ENCODE measurements at places on chromosomes 11 and 22.

DNA sequence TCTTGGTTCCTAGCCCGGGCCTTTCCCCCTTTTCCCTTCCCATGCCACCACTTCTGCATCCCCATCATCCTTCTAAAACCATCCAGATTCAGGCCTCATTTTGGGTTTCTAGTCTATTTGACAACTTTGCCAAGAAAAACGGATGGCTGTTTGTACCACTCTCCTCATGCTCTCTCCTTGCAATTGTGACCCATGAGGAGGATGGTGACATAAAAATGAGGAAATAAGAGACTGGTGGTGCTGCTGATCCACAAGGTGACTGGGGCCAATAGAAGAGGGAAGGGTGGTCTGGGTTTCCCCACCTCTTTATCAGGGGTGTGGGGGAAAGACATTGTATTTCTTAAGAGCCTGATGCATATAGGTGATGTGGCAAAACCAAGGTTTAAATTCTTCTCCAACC is 1.0 kb downstream of the MS4A4A start:
- DNase-seq = no peak

DNA sequence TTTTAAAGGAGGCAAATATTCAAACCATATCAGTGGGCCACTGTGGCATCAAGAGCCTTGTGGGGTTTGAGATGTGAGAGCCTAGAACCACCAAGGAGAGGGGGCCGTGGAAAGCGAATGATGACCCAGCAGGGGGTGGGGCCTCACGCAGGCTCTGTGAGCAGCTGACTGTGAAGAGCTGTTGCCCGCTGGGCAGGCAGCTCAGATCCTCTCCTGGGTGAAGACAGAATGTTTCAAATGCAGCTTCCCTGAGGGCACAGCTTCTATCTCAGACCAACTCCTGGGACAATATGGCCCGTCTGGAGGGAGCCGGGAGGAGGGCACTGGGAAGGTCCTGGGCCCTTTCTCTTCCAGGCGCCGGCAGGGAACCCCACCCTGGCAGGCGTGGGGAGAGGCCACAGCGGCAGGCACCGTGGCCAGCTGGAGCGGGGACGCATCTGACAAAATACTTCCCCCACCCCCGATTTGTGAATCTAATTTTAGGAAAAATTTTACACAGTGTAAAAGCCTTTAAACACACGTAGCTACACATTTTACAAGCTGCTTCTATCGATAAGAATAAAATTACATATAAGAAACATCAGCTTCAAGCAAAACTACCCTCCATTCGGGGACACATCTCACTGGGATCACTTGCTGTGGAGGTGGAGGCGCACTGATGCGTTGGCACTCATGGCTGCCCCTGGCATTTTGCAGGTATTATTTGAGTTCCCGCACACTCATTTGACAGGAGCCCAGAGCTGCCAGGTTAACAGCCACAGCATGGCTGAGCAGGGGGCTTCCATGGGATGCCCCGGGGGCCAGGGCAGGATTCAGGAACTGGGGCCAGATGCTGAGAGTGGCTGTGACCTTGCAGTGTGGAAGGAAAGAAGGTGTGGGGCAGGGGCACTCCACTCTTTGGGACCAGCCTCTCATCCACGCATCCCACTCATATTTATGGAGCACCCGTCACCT is 40.3 kb downstream of the PARVG start:
- no peak for DNase-seq

DNA sequence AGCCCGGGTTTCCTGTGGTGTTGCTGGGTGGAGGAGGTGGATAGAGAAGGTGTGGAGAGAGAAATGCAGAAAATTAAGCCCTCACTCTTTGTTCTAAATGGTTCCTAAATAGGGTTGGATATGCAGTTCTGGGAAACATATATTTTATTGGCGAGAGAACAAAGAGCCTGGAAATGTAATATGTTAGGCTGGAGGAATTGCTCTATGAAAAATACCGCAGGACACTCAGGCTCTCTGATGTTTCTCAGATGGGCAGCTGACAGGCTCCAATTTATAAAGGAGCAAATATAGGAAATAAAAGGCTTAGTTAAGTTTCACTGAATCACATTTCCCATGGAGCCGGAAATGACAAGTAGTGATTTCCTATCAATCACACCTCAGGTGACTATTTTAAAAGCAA is 428.0 kb downstream of the TMEM135 start:
- no peak for DNase-seq

DNA sequence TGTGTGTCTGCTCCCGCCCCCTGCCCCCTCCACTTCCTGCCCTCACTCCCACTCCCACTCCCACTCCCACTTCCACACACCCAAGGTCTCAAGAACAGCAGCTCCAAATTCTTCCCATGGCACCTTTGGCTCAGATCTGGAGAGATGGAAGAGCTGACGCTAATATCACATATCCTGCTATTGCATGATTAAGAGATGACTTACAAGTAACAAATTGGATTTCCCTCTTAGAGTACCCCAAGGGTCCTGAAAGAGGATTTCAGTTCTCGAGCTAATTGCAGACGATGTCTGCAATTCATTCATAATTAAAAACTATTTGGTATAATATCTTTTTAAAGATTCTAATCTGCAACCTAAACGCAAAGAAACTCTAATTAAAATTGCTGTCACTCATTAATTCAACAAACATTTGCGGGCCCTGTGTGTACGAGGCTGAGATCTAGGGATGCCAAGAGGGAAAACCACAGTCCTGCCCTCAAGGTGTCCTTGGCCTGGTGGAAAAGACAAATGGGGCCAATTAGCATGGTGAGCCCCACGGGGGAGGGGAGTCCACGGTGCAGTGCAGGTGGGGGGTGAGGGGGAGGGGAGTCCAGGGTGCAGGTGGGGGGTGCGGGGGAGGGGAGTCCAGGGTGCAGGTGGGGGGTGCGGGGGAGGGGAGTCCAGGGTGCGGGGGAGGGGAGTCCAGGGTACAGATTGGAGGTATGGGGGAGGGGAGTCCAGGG is 50.3 kb downstream of the CELSR1 start:
- no peak for DNase-seq

DNA sequence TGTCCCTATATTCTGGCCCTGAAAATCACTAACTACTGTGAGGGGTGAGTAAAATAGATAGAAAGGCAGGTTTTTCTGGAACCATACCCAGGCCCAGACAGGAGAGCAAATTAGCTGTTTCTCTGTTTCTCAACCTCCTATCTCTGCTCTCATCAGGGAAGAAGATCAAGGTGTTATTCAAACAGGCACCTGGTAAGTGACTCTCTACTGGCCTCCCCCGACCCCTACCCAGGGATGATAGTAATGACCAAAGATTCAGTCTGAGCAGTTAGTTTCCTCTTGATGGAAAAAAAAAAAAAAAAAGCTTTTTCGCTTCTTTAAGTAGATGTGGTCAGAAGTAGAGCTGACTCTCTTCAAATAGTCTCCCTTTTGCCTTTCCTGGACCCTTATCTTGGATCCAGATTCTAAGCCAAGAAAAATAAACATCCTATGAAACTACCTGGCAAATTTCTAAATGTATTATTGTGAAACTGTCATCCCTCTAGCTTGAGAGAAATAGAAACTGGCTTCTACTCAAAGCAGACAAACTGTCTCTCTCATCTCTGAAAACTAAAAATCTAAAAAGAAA is 9.9 kb downstream of the LRRC4C start:
- DNase-seq = no peak

GRCh38 chr11:3030289-3031070 is 26.7 kb downstream of the CARS1 start:
- DNase-seq = no peak

DNA sequence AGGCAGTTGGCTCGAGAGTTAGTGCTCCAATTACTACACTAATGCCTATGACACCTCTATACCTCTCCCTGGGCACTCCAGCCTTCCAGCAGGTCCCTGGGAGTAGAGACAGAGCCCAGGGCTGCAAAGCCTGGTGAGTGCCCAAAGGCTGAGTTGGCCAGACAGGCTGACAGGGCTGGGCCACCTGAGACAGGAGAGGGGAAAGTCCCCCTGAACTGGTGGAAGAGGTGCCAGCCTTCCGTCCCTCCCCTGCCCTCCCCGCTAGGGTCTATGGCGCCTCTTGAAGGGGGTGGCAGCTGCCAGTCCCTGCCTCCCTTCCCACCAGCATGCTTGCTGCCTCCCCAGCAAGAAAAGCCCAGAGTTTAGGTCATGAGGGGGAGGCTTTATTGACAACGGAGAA is 3.0 kb downstream of the KCNJ11 start:
- no peak for DNase-seq

- peak; percentile 63 for DNase-seq
These were observed 57.5 kb downstream of the BTG4 start for GRCh38 chr11:111454561-111455192.

DNA sequence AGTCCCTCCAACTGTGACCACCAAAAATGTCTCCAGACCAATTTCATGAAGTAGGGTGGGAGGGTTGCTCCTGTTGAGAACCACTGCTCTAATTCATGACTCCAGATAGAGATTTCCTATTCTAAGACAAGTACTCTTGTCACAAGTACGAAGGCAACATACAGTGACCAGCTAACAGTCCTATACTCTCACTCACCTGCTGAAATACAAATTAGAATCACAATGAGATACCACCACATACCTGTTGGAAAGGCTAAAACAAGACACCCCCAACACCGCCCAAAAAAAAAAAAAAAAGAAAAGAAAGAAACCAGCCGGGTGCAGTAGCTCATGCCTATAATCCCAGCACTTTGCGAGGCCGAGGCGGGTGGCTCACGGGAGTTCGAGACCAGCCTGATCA is 310.5 kb downstream of the SWAP70 start:
- DNase-seq = no peak

DNA sequence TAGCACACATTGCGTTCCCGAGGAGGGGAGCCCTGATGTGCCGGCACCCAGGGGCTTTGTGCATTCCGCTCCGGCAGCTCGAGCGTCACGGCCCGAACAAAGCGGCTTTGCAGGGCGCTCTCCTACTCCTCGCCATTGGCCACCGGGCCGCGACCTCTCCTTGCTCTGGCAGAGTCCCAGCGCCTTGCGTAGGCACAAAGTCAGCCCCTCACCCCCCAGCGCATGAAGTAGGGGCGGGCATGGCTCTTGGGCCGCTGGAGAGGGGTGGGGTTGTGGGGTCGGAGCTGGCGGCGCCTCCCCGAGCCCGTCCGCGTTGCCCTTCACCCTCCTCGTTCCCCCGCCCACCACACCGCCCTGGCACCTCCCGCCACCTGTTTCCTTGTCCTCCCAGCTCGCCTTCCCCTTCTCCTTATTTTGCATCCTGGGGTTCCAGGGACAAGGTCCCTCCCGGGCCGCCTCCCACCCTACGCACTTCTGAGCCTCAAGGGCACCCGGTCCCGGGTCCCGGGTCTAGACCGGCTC is 753 bp upstream of the PPARA start:
- no peak for DNase-seq

DNA sequence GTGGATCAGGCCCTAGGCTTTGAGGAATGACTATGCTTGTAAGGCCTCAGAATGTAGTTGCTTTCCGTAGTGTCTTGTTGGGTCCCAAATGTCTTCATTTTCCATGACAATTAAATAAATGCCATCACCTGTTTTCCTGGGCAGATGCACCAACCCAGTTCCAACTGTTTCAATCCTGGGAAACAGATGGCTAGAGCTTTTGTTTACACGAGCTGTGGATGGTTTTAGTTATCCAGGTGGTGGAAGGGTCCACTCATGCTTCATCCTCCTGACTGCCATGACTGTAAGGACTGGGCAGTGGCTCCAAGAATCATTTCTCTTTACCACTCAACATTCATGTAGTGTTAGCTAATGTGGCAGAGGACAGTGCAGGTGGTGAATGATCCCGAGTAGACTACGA is 8.6 kb downstream of the RCN1 start:
- no peak for DNase-seq

DNA sequence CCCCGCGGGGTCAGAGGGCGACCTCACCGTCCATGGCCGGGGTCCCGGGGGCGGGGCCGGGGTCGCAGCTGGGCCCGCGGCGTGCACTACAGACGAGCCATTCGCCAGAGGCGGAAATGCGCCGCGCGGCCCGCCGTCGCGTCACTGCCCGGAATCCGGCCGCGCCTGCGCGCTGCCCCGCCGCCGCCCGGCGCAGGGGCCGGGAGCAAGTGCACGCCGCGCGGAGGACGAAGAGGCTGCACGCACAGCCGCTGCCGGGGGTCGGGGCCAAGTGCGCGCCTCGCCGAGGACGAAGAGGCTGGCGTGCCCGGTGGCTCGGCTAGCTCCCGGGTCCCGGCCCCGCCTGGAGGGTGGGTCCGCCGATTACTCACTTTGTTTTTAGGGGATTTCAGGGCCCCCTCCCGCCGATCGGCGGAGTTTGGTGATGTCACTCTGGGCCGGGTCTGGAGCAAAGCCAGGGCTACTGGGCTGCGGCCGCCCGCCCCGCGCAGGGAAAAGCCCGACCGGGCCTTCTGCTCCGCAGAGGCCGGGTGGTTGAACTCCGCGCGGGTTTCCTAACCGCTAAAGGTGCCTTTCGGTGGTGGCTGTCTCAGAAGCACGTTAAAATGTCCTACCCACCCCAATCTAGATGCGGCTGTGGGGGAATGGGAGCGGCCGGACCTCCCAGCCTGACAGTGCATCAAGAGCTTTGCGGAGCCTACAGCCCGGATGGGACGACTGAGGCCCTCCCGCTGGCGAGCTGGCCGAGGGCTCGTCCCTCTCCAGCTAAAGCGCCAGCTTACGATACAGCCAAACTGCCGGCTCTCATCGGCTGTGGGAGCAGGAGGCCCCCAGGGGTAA is at the start of gene RELA:
RELA (minus strand) TSS at position 118 of the 840 bp plus-strand sequence; CDS start at position 34, 84 bp downstream.
- DNase-seq = peak; percentile 71

DNA sequence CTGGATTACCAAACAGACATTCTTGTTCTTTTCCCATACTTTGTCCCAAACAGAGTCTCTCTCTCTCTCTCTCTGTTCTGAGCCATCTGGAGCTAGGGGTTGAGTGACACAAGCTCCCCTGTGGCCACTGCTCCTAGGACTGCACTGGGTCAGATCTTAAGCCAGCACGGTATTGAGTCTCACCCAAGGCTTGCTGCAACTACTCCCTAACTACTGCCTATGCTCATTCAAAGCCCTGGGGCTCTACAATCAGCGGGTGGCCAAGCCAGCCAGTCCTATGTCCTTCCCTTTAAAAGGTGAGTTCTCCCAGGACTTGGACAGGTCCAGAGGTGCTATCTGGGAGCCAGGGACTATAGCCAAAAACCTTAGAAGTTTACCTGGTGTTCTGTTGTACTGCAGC is 385.6 kb downstream of the CNTN5 start:
- no peak for DNase-seq

DNA sequence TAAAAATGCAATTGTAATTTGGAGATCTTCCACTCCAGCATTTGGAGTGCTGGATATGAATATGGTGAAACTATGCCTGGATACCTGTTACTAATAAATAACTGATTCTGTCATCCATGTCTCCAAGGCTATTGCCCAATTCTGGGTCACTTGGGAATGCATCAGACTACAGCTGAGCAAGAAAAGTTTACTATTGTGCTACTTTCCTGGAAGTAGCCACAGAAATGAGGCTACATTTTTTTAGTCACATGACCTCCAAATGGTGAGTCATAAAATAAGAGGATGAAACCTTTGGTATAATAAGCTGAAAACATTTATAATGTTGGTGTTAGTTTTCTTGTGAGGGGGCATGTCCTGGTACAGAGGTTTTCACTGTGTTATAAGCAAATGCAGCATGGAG is 44.4 kb downstream of the DCDC1 start:
- no peak for DNase-seq

All from stimulated activated CD4-positive, alpha-beta T cell treated with anti-CD3 and anti-CD28 coated beads, TNF-alpha, amount 100 ng/mL, for 24 hours (primary cell).